ENCODE measurements at places on chromosomes 4 and X.

GRCh38 chr4:76879731-76880364, 18.1 kb downstream of the SOWAHB start:
- DNase-seq, result no peak

- no peak for DNase-seq
Observed at GRCh38 chrX:132271311-132271778, 52.1 kb upstream of the RAP2C start.

DNA sequence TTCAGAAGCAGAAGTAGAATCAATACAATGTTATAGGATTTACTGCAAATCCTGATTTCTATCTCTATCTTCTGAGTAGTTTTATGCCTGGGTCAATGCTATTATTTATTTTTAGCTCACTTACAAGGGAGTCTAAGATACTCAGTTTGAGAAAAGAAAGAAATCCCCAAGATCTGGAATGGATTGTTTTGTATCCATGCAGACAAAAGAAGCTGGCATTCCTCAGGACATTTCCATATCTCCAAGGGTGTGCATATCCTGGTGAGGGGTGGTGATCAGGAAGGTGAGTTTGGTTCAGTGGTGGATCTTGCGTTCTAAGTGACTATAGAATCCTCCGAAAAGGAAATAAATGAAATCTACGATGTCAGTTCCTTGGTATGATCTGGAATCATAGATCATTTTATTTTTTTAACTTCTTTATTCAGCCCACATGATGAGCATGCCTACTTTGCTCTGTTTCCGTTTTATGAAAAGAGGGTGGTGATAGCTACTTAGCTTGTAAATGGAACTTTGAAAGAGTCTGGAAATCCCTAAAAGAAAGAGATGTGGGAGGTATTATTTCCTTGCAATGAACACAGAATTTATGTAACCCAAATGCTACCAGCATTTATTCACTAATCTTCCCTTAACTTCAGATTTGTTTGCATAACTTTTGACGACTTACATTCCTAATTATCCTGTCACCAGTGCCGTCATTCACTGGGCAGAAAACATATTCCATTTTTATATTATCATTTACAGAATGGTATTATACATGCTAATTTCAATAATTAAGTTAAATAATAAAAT, 81.1 kb upstream of the RAPGEF2 start:
- DNase-seq, result no peak

- DNase-seq, result no peak
Observed at GRCh38 chr4:11338956-11339782, 89.5 kb downstream of the HS3ST1 start.

GRCh38 chr4:152462047-152462446, 73.8 kb downstream of the FBXW7 start:
- DNase-seq, result no peak

GRCh38 chrX:19630776-19631707, 115.7 kb upstream of the MAP3K15 start:
- DNase-seq, result no peak

DNA sequence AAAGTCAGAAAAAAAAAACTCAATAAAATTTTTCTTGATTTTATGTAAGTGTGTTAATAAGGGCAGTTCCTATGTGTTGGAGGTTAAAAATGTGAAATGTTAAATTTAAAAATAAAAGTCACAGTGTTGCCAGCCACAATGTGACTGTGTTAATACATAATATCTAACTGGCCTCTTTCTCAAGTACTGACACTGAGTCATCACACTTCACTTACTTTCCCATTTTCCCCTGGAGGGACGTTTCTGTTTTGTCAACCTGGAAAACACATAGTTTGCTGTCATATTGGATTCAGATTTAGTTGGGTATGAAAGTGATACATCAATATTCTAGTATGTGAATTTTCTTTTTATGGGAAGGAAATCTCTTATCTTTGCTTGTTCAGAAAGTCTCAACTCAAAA, 46.4 kb downstream of the ARHGEF38 start:
- DNase-seq, result no peak

- DNase-seq, result no peak
Observed at GRCh38 chrX:54045563-54046228, 1.4 kb upstream of the PHF8 start.

DNA sequence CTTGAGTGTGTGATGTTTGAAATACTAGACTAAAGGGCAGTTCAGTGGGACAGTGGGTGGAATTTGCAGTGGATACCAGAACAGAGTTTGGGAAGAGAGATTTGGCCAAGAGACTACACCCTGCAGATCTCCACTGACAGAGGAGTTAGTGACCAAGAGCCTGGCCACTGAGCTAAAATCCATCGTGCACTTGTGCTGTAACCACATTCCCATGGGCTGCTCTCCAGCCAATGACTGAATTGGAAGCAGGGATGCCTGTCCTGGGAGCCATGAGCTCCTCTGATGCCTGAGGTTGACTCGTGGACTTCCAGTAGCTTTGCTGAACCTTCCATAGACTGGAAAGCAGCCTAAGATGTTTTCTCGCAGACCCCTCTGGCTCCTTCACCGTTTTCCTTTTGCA, 296.1 kb downstream of the TRIML1 start:
- DNase-seq, result no peak

DNA sequence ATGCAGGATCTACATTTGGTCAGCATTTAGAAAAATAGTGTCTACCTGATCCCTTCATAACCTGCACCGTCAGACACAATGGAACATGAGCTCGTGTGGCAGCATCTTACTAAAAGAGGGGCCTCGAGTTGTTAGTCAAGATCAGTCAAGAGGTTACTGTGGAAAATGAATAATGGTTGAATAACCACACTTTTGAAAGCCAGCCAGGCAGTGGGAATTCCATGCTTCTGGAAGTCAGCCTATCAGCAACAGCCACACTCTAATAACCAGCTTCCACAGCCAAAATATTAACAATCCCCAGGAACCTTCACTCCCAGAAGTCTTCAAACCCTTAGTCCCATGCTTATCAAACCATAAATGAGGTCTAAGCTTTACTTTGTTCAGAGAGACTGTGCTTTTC, 234.3 kb downstream of the HS3ST1 start:
- DNase-seq, result no peak

GRCh38 chrX:129908636-129909035, 2.7 kb downstream of the UTP14A start:
- no peak for DNase-seq

DNA sequence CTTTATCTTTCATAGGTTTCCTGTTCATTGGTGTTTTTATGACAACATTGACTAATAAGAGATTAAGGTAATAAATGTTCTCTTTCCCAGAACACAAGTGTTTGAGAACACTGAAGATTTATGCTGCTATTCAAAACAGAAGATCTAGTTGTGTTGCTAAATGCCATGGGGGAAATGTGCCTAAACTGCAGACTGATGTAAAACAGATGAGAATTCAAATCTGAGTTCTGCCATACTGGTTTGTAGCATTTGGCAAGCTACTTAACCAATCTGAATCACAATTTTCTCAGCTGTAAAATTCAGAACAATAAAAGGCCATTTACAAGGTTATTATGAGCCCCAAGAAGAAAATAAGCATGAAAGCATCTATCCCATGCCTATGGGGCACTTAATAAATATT, 2.3 kb downstream of the SLC10A6 start:
- peak; percentile 54 for DNase-seq

DNA sequence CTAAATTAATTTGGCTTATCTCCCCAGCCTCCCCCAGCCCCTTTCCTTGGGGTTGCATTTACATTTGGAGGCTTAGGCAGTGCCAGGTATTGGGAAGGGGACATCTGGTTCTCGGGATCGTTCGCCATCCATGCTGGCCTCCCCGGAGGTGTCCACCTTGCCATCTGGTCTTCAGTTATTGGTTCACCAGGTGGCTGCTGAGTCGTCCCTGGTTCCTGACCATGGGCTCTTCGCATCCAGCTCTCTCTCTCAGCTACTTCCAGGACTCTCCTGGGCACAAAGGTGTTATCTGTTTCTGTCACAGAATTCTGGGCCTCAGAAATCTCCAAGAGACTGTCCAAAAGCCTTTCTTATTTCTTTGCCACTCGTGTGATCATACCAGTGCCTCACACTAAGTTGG, 75.4 kb upstream of the SCOC start:
- DNase-seq, result no peak

GRCh38 chr4:20682853-20683252, 17.4 kb upstream of the PACRGL start:
- no peak for DNase-seq

- no peak for DNase-seq
Observed at GRCh38 chr4:85420831-85421230, 54.1 kb upstream of the ARHGAP24 start.

GRCh38 chr4:156790866-156791265, 180.7 kb downstream of the PDGFC start:
- DNase-seq, result no peak

DNA sequence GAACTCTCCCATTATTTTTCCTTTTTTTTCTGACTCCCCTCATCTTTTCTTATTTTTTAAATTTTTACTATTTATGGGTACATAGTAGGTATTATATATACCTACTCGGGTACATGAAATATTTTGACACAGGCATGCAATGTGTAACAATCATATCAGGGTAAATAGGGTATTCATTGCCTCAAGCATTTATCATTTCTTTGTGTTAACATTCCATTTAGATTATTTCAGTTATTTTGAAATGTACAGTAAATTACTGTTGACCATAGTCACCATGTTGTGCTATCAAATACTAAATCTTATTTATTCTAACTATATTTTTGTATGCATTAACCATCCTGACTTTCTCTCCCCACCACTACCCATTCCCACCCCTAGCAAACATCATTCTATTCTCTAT, 33.8 kb upstream of the SLIT2 start:
- DNase-seq, result no peak

DNA sequence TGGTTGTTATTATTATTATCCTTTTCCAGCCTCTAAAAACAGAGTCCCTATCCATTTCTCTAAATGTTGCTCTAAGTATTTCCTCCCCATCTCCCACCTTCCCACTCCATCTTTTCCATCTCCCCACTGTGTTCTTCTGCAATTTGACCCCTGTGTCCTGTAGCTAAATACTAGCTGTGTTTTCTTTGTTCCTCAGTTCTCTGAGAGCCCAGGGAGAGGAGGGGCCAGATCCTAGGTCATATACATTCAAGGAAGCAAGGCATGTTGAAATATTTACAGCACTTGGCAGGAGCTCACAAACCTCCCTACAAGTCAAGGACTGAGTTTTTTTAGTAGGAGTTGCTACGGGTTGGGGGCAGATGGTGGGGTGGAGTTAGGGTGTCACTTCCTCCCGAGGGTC, 10.5 kb downstream of the SLC16A2 start:
- no peak for DNase-seq
